ENCODE measurements at places on chromosomes 7 and 10. TPM values are rescaled to one million over a fixed set of nuclear protein-coding genes. Genes with fewer than 3 reads are reported as not detected.

The DKK1 gene
- not detected for total RNA-seq

The LEP gene
- total RNA-seq = not detected

The LBX1 gene
- total RNA-seq = not detected

The GARIN1A gene
- 0.25 TPM for total RNA-seq

The SUN3 gene
- 0.95 TPM for total RNA-seq

The CXCL12 gene
- not detected for total RNA-seq

The FKBP6 gene
- total RNA-seq = not detected

The CYP2E1 gene
- 0.43 TPM for total RNA-seq

DNA sequence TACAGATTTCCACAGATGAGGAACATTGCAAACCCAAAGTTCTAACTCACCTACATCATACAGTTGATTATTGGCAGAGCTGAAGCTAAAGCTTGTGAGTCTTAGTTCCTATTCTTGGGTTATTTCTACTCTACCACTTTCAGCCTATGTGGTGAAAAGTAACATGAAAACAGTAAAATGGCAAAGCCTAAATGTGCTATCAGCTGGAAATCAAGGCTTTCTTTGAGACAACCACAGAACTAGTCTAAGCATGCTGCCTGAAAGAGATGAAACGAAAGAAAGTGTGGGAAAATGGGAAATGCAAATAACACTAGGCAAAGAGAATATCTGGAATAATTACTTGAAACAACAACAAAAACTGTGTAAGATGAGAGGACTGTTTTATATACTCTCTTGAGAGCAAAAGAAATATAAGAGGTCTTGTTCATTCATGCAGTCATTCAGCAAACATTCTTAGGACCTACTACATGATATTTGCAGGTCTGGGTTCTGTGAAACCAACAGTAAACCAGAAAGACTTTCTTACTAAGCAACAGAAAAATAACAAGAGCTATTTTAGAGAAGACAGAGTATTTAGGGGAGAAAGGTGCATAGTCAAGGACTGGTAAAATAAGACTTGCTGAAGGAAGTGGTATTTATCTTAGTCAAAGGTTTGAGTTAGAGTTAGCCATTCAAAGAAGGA, 437.1 kb downstream of the HTR7 start:
- no peak for DNase-seq

DNA sequence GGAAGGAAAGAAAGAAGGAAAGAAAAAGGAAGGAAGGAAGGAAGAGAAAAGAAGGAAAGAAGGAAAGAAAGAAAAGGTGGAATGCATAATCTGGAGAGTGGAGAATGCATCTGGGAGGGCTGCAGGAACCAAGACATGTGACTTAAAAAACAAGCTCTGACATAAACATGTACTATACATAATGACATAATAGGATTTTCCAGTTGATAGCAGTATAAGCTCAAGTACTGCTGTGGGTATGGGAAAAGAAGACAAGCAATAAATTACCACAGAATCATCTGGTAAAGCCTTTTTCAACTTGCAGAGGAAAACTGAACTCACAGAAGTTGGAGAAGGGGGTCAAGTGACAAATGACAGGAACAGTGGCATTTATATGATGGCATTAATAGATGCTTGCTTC, 345.9 kb downstream of the PLXDC2 start:
- DNase-seq = no peak

- no peak for DNase-seq
These were observed 253.3 kb downstream of the FRMD4A start for GRCh38 chr10:14077430-14077829.

DNA sequence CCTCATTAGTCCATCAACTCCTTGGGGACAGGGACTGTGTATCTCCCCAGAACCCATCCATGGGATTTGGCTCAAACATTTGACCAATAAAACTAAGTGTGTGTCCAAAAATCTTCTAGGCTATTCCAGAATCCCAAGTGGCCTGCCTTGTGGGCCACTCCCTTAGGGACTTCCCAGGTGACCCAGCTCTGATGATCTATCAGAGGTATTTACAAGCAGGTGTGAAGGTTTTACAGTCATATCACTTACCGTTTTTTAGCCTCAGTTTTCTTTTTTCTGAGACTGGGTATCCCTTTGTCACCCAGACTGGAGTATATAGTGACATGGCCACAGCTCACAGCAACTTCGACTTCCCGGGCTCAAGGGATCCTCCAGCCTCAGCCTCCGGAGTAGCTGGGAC, 64.4 kb downstream of the PIP4K2A start:
- no peak for DNase-seq

- DNase-seq = no peak
These were observed 51.3 kb downstream of the COBL start for GRCh38 chr7:51265066-51265907.

GRCh38 chr10:110432084-110432483, 65.6 kb upstream of the DUSP5 start:
- no peak for DNase-seq

DNA sequence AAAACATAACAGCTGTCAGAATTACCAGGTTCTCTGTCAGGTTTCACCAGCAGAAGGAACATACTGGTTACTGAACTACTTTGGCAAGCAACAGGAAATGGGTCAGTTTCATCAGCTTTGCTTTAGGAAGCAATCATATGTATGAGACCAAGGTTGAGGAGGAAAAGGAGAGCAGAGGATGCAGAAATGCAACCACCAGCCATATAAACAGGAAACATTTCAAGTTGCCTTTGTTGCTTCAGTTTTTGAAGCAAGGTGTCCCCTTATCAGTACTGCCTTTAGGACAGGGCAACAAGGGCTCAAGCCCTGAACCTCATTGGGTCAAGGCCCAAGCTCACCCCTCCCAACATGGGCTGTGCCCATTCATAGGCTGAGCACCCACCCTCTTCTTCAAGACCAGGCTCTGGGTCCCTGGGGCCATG, 10.2 kb downstream of the HIPK2 start:
- peak; percentile 16 for DNase-seq

DNA sequence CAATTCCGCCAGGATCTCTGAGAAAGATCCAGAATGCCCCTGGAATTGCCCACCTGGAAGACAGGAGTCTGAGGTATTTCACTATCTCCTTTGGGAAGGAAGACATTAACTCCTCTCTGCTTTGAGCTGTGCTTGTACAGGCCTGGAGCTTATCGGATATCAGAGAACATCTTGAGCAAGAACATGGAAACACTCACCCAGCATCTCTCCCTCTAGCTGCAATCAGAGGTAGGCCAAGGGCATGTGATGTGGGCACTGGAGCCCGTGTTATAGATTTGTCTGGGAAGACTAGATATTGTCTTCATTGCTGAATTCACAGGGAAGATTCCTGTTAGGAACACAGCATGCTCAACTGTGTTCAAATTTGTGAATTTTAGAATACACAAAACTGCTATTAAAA, 233.9 kb downstream of the PHF14 start:
- DNase-seq = no peak

GRCh38 chr7:88758381-88759229, 895 bp upstream of the ZNF804B start:
- peak; percentile 1 for DNase-seq

DNA sequence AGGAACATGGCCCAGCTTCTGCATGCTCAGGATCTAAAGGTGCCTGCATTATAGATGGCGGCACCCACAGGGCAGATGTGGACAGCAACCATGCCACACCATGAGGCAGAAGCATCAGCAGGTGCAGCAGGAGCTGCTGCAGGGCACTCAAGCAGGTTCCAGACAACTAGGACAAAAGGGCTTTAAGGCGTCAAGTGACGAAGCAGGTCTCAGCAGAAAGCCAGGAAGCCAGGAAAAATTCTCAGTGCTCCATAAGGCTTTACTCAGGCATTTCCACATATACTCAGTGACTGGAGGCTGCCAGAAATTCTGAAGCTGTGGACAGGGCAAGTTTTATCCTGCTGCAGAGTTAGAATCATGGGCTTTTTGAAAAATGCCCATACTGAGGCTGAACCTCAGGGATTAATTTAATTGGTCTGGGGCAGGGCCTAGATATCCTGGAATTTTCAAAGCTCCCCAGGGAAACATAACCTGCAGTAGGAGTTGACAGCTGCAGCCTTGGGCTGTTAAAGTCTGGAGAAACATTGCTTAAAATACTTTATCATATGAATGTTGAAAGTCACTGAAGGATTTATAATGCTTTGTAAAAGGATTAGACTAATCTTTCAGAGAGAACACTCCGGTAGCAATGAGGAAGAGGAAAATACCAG, 68.1 kb upstream of the RNF148 start:
- DNase-seq = no peak

DNA sequence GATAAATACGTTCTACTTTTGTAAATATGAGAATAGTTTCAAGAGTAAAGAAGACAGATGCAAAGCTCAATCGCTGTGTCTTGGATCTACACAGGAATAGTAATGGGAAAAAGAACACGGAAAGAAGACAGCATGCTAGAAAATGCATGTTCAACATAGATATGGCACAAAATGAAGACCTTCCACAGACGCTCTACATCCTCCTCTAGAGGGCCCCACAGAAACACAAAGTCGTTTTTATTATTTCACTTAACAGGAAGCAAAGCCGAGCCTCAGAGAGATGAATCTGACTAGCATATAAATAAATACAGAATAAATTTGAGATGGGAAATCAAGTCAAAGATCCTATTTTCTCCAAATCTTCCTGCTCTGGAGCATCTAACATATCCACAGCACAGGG, 292.6 kb downstream of the PARD3 start:
- no peak for DNase-seq

GRCh38 chr7:111074071-111074747, 16.7 kb upstream of the LRRN3 start:
- no peak for DNase-seq

DNA sequence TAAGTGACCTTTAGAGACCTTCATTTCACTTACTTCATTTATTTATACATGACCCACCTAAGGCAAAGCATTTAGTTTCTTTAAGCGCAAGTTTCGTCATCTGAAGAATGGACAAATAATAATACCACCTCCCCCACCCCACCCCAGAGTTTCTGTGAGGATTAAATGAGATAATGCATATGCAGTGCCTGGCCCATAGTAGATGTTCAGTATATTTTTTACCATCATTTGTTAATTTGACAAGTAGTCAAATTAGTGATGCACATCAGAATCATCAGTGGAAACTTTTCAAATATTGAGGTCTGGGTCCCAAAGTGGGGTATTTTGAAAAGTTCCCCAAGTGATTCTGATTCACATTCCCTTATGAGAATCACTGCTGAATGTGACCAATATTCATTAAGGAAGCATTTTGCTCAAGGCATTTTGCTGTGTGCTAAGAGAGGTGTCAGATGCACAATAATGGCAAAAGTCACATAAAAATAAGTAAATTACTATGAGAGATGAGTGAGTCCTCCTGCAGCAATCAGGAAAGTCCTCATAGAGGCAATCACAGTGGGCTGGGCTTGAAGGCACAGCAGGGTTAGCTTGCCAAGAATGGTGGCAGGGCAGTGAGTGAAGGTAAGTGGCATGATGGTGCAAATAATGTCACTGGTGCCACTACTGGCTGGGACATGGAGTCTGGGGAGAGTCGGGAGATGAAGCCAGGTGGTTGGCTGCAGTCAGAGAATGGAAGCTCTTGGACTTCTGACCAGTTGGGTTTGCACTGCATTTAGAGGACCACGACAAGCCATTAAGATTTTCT, 244.1 kb downstream of the PTEN start:
- no peak for DNase-seq

DNA sequence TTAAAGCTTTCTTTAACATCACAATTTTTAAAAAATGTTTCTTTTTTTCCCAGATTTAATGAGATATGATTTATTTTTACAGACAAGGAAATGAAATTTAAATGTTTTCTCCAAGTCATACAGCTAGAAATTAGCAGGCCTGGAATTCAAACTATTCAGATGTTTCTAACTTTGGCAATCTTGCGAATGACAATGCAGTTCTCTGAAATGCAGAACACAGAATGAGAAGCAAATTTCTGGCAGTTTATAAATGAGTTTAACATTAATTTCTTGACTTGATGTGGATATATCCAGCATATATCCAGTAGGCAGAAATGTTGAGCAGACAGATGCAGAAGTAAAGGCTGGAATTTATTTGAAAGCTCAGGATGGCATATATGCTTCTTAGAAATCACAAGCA, 227.5 kb downstream of the THSD7A start:
- no peak for DNase-seq

DNA sequence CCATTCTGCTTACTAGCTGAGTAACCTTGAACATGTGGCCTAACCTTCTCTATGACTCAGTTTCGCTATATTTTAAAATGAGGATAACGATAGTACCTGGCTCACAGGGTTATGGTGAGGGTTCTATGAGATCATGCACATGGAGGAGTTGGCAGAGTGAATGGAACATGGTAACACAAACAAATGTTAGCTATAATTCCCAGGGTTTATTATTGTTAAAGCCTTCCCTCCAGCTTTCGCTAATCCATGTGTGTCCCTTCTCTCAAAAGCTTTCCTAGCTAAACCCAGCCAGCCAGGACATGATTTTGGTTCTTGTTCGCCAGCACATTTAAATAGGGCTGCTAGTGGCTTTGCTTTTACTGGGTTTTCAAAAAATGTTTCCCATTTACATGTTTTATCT, 361.0 kb upstream of the NFE2L3 start:
- no peak for DNase-seq

DNA sequence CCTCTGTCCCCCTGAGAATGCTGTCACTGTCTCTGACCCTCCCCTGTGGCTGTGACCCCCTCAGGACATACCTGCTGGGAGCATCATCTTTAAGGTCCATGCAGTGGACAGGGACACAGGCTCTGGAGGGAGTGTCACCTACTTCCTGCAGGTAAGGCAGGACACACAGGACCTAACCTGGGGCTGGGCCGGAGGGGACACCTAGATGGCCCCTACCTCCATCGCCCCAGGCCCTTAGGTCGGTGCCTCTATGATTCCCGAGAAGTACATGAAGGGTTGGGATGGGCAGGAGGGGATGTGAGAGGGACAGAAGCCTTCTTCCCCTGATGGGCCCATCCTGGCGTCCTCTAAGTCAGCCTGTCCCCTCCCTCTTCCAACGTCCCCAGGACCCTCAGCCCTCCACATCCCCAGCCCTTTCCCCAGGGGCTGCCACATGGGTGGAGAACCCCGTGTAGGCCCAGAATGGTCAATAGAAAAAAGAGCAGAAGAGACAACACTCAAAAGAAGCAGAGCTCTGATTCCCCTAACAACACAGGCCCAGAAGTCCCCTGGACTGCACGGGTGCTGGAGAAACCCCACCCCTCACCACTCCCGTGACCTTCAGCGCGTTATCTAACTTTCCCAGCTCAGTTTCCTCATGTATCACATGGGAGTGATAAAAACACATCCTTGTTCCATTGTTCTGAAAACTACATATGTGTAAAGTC, 6.4 kb downstream of the CDHR1 start:
- DNase-seq = no peak
